Activated naive CD8-positive, alpha-beta T cell treated with anti-CD3 and anti-CD28 coated beads, Interleukin-2, amount 50 U/mL, for 16 hours (primary cell): ENCODE measurements at places on chromosomes 6 and 20.

- DNase-seq: no peak
These were observed 54.5 kb downstream of the RIPOR3 start for GRCh38 chr20:50636601-50637540.

DNA sequence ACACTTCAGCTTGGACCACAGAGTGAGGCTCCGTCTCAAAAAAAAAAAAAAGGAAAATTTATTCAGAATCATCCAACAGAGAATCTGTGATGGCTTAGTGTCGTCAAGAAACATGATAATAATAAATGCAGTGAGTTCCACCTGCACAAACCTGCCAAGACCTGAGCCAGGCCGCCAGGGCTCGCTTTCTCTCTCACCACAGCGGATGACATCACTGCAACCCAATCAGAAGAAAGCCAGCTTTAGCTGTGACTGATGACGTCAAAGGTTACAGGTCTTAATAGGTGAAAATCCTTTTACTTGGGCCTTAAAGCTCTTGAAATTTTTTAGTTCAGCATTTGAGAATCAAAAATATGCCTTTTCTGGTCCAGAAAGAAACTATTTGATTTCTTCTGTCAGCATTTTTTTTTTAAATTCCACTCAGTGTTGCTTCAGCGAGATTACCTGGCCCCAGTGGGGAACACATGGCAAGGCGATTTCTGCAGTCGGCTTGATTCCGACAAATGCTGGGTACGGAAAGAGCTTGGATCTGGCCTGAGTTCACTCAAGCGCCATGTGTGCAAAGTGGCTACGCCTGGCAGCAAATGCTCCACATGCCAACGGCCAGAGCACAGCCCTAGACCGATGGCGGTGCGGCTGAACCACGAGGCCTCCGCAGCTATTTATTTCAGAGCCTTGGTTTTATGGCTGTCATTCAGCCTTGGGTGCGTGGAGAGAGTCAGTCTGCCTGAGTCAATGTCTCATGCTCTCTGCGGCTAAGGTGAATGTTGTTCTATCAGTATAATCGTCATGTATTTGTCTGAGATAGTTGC lies 105.7 kb upstream of the QKI start:
- DNase-seq: no peak

- DNase-seq: no peak
These were observed 92.0 kb upstream of the TMEM181 start for GRCh38 chr6:158467923-158468322.

DNA sequence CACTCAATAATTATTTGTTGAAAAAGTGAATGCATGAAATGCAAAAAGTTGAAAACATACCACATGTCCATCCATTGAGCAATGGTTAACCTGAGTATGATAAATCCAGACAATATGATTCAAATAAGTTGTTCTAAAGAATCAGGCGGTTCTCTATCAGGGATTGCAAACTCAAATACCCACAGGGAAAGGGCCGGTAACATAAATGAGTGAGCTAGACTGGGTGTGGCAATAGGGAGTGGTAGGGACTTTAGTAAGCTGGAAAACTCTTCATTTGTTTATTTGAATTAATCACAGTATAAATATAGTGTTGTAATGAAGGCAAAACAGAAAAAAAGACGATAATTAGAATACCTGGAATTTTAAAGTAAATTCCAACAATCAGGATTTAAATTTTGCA lies 106.3 kb downstream of the BCAS1 start:
- DNase-seq: no peak

GRCh38 chr6:3359101-3359752 lies 97.6 kb downstream of the SLC22A23 start:
- DNase-seq: no peak

- no peak for DNase-seq
These were observed 30.8 kb upstream of the FILIP1 start for GRCh38 chr6:75524322-75524972.

GRCh38 chr6:156396068-156396771 lies 381.0 kb upstream of the ARID1B start:
- DNase-seq: no peak

GRCh38 chr20:43507150-43508080 lies at the start of gene L3MBTL1:
L3MBTL1 (plus strand) TSS chr20:43507697; CDS start chr20:43513504, 5,807 bp downstream.
- DNase-seq: no peak

DNA sequence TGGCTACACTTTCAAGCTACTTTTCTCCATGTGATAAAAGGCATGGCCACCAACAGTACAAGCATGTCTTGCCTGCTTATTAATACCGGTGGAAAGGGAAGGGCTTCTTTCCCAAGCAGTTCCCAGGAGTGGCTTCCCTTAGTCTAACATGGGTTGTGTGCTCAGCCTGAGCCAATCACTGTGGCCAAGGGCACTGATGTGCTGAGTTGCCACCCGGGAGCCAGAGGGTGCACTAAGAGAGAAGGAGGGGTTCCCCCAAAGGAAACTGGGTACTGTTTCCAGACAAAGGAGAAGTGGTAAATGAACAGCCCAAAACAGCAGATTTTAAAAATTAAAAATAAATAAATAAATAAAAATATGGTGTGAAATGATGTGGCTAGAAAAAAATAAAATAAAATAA lies 68.5 kb downstream of the BANF2 start:
- DNase-seq: no peak

- no peak for DNase-seq
These were observed 14.7 kb downstream of the NTSR1 start for GRCh38 chr20:62723351-62723750.

- no peak for DNase-seq
These were observed 107.7 kb upstream of the JAG1 start for GRCh38 chr20:10781526-10781925.

DNA sequence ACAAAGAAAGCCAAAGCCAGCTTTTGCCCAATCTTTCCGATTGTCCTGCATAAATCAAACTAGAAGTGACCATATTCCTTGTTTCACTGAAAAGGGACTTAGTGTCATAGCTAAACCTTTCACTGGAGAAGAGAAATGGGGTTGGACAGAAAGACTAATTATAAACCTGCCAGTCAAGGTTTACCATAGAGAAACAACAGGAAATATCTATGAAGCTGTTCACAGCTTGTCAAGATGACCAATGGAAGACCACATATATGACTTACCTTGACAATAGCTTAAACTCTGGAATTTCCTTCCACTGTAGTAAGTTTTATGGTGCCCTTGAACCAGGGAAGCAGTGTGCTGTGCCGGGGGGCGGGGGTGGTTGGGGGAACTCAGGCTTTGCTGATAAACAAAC lies 107.7 kb upstream of the PHACTR1 start:
- DNase-seq: no peak

GRCh38 chr6:105087571-105088211 lies 92.1 kb downstream of the POPDC3 start:
- DNase-seq: no peak

GRCh38 chr6:33453393-33454008 lies 875 bp upstream of the ZBTB9 start:
- no peak for DNase-seq

- no peak for DNase-seq
These were observed 143.3 kb downstream of the TAF4 start for GRCh38 chr20:61922411-61922810.

DNA sequence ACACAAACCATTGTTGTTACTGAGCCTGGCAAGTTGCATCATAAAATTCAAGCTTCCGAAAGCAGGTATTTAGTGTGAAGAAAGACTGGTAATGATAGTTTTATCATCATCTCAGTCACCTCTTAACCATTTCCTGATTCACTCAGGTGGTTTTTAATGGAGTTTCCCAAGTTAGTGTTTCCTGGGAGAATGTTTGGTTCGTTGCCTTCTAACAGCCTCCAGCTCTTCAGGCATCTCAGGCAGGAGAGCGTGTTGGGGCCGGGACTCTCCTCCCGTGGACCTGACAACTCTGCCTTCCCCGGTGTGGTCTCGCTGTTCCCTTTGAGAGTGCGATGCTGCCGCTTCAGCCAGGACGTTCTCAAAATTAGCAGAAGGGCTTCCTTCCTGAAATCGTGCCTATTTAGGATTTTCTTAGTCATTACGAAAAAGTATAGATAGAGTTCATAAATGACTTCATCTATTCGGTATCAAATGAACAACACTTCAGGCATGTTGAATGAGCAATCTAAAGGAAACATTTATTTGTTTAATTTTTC lies 105.0 kb upstream of the QKI start:
- DNase-seq: no peak

GRCh38 chr20:40080041-40080652 lies 608.9 kb downstream of the MAFB start:
- DNase-seq: no peak

DNA sequence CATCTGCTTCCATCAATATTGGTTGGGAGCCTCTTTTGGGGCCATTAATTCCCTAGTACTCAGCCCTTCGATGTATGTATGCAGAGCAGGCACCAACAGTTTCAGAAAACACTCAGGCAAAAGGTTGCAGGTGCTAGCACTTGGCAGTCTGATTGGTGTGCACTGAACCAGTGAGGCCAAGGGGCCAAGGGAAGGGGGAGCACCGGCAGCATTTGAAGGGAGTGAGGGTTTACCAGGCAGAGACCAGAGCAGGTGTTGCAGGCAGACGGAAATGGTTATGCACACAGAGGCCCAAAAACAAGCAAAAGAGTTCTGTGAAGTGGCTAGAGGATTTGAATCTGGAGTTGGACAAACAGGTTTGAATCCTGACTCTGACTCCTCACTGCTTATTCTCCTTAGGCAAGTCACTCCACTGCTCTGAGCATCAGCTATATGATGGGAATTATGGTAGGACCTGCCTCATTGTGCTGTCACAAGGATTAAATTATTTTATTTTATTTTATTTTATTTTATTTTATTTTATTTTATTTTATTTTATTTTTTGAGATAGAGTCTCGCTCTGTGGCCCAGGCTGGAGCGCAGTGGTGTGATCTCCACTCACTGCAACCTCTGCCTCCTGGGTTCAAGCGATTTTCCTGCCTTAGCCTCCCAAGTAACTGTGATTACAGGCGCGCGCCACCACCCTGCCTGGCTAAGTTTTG lies 58.1 kb upstream of the SHLD1 start:
- DNase-seq: no peak

DNA sequence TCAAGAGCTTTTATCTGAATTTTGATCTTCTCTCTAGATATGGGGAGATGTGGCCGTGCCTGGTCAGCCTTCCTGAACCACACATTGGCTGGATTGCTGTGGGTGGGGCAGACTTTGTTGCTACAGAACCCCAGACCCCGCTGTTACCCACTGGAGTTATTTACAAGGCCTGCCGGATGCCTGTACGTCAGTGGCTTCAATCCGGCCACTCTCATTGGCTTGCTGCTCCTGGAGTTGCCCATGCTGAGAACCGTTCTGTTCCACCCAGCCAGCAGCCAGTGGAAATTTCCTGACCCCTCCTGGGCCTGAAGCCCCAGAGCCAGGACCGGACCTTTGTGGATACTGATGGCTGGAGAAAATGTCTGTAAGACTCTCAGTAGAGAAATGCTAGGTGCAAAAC lies 101.9 kb downstream of the TFAP2C start:
- DNase-seq: no peak

GRCh38 chr20:17377231-17377630 lies 150.4 kb downstream of the PCSK2 start:
- DNase-seq: no peak

- DNase-seq: no peak
These were observed 5.5 kb upstream of the MTG2 start for GRCh38 chr20:62177307-62177706.

GRCh38 chr6:14634072-14634471 lies 516.5 kb downstream of the CD83 start:
- DNase-seq: no peak
